Parietal lobe (tissue), 2 donors: ENCODE measurements at places on chromosomes 6 and 20. TPM values are rescaled to one million over a fixed set of nuclear protein-coding genes. Genes with fewer than 3 reads are reported as not detected.

SLC17A1 gene
- not detected for total RNA-seq

SLC13A3 gene
- 13.1 TPM for total RNA-seq

GPR6 gene
- total RNA-seq: 1.3 TPM

CTAGE9 gene
- total RNA-seq: not detected
